ENCODE measurements at places on chromosomes 5 and 9.
A peak's percentile ranks its signal among the peaks of the same experiment; 100 is the strongest.

GRCh38 chr9:108182270-108182669 is 673.5 kb downstream of the ACTL7B start:
- DNase-seq: no peak

DNA sequence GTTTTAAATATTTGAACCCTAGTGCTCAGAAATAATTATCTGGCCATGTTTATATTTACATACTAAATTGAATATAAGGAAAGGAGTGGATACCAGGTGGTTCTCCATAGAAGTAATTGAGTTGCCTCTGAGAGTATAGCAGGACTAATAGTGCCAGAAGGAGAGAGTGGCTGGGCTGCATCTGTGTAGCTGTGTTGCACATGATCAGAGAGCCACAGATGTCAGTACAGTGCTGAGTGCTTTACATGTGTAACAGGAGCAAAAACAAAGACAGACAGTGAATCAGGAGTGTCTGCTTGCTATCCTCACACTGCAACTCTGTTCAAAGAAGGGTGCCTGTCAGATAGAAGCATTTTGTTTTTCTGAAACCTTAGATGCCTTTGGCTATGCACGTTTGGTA is 353.9 kb upstream of the PAPPA start:
- DNase-seq: no peak

DNA sequence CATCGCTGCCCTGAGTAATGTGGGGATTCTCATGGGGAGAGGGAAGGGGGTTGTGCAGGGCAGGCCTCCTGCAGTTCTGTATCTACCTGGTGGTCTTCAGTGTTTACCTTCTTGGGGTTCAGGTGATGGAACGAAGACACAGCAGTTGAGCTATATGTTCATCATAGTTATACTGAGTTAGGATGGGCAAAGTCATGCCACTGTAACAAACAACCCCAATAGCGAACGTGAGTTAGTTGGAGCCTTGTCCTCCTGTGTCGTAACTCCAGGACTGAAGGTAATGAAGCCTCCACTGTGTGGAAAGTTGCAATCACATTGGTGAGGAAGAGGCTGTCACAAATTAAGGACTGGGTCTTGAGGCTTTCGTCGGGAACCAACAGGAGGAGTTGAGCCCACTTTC is 64.4 kb downstream of the DAPK1 start:
- no peak for DNase-seq

DNA sequence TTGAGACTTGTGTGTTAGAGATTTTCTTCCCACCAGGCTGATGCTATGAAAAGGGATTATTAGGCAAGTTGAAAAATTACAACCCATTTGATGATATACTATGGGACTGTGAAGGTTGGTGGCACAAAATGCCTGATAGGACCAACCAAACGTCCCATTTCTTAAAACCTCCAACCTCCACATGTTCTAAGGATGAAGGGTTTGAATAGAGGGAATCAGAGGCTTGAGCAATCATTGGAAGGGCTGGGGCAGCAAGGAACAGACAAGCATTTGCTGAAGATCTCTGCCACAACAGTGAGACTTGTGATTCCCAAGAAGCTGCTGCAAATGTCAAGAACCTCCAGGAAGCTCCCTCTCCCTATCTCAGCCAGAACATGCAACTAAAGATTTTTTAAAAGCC is 283.1 kb downstream of the ELAVL2 start:
- DNase-seq: no peak

GRCh38 chr9:125447202-125447802 is 185.7 kb downstream of the GAPVD1 start:
- DNase-seq: no peak

- no peak for DNase-seq
These were observed 129.9 kb downstream of the ZSWIM6 start for GRCh38 chr5:61461926-61462325.

DNA sequence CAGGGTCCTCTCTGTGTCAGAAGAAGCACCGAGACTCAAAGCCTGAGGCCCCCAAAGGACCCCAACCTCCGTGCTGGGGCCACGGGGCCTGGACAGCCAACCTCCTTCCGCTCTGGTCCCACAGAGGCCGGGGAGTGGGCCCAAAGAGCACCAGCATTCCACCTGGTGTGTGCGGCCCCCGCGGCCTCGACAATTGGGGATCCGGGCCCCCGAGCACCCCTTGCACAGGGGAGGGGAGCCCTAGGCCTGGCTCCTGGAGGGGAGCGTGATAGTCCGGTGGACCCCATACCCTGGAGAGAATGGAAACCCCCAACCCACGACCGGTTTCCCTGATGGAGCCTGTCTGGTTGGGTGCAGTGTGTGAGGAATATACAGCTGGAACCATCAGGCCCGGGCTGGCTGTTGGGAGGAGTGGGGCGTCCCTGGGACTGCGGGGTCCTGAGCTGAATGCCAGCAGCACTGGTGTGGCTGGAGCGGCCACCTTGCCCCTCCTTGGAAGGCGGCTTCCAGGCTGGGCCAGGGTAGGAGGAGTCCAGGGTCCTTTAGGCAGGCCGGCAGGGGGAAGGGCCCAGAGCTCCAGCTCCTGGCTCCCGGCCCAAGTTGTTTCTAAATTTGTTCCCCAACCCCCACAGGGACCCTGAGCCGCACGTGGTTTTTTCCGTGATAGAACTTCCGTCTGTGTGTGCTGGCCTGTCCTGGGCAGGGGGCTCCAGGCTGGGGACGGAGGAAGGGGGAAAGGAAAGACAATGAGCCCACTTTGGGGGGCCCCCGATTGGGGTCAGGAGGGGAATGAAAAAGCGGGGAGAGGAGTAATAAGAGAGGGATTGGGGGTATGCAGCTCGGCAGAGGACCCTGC is 825 bp upstream of the TOR4A start:
- peak; percentile 57 for DNase-seq

GRCh38 chr5:83011985-83012384 is 65.2 kb downstream of the TMEM167A start:
- no peak for DNase-seq

GRCh38 chr5:94932259-94932658 is 313.8 kb downstream of the SLF1 start:
- no peak for DNase-seq

DNA sequence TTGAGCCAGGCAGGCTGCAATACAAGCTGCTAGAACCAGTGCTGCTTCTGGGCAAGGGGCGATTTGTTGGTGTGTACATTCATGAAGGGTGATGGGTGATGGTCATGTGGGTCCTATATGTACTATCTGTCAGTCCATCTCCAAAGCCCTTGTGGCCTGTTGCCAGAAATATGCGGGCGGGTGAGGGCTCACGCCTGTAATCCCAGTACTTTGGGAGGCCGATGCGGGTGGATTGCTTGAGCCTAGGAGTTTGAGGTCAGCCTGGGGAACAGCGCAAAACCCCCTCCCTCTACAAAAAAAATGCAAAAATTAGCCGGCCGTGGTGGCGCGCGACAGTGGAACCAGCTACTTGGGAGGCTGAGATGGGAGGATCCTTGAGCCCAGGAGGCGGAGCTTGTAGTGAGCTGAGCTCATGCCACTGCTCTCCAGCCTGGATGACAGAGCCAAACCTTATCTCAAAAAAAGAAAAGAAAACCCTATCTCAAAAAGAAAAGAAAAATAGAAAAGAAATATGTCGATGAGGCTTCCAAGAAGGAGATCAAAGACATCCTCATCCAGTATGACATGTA is 45.0 kb upstream of the KLF4 start:
- no peak for DNase-seq
